Epithelial cell of proximal tubule (primary cell): ENCODE measurements at places on chromosomes 3 and 15.

DNA sequence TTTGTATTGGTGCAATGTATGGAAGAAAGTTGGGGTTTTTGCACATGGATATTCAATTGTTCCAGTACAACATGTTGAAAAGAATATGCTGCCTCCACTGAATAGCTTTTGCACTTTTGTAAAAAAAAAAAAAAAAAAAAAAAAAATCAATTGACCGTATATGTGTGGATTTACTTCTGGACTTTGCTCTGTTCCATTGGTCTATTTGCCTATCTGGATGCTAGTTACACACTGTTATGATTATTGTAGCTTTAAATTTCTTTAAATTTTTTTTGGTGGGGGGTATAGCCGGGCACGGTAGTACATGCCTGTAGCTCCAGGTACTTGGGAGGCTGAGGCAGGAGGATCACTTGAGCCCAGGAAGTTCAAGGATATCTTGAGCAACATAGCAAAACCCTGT, 52.5 kb downstream of the RPL39L start:
- DNase-seq = no peak

- DNase-seq = no peak
Observed at GRCh38 chr15:67013696-67014095, 51.7 kb upstream of the SMAD3 start.

- no peak for DNase-seq
Observed at GRCh38 chr3:126522363-126522788, 1.6 kb upstream of the CHST13 start.

GRCh38 chr3:55906896-55907295, 419.8 kb upstream of the WNT5A start:
- peak; percentile 12 for DNase-seq
